ENCODE measurements at places on chromosomes 12 and 14. TPM values are rescaled to one million over a fixed set of nuclear protein-coding genes. Genes with fewer than 3 reads are reported as not detected.

OTUB2 gene
- 5.7 TPM for total RNA-seq

GRCh38 chr14:51488569-51489220, 163.0 kb upstream of the FRMD6 start:
- no peak for DNase-seq

LTBP2 gene
- total RNA-seq = 251 TPM

DNA sequence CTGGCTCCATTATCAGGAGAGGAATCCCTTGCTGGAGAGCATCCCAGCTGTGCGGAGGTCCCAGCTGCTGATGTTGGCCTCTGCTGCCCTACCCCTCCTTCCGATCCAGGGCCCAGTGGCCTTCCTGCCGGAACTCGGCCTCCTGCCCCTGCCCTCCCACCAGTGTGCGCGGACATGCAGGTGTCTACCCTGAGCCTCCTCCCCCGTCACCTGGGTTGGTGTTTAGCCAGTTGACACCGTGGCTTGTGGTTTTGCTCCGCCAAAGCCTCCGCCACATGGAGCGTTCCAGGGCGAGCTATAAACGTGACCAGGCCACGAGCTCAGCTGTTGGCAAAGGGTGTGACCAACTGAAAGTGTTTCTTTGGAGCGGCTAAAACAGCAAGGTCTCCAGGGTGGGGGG, 1104.3 kb downstream of the BCL11B start:
- no peak for DNase-seq

GRCh38 chr14:91249841-91250616, 5.5 kb upstream of the GPR68 start:
- DNase-seq = no peak

GRCh38 chr14:57869617-57870016, 3.7 kb upstream of the SLC35F4 start:
- no peak for DNase-seq

GRCh38 chr12:97474987-97475386, 12.4 kb downstream of the RMST start:
- no peak for DNase-seq
